ENCODE measurements at places on chromosomes 2 and 18. TPM values are rescaled to one million over a fixed set of nuclear protein-coding genes. Genes with fewer than 3 reads are reported as not detected.

GRCh38 chr2:100767224-100767653, 52.7 kb upstream of the NPAS2 start:
- DNase-seq = no peak

DNA sequence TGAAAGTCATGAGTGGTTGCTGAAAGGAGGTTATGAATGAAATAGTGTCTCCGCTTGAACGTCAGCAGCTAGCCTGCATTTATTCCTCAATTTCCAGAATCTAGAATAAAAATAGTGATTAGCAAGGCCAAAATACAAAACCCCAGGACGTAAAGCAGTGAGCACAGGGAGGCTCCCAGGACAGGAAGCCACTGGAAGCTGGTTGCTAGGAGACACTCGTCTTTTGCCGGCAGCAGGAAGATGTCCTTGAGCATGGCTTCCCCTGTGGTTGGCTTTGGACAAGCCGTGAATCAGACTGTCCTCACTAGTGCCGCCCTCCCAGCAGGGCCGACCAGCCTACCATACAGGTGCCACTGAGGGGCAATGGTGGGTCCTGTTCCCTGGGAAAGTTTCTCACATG, 374.4 kb downstream of the MTX2 start:
- DNase-seq = no peak

- no peak for DNase-seq
Observed at GRCh38 chr18:62767836-62768557, 52.7 kb downstream of the PHLPP1 start.

- no peak for DNase-seq
Observed at GRCh38 chr2:32905270-32905669, 41.5 kb upstream of the LTBP1 start.

- DNase-seq = no peak
Observed at GRCh38 chr2:237861875-237862527, 2.6 kb downstream of the RAMP1 start.

The STPG4 gene
- not detected for total RNA-seq

The SCN2A gene
- 0.20 TPM for total RNA-seq

The SH2D6 gene
- total RNA-seq = not detected

The KLHL30 gene
- total RNA-seq = 3.3 TPM

DNA sequence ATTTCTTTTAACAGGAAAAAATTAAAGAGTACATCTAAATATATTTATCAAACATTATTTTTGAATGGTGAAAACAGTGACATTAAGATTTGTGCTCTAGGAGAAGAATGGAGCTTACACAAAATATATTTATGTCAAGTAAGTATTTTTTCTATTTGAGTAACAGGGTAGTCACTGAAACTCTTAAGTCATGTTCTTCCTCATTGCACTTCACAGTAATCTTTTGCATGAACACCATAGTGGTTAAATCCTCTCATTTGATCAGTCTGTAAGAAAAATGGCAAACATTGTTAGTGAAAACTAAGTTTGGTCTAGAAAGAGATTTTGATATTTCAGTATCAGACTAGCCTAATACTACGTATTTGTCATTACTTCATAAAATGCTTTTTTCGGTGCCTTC, 8.1 kb downstream of the GMCL1 start:
- no peak for DNase-seq

All from skin of body (tissue), 3 donors.